ENCODE measurements at places on chromosomes 3 and 15. TPM values are rescaled to one million over a fixed set of nuclear protein-coding genes. Genes with fewer than 3 reads are reported as not detected.

The DYNLT2B gene
- total RNA-seq: 6.6 TPM

The LIPC gene
- total RNA-seq: 1.0 TPM

The TLR9 gene
- total RNA-seq: 0.50 TPM

The NEK10 gene
- 0.34 TPM for total RNA-seq

The C3orf85 gene
- total RNA-seq: not detected

The MYL3 gene
- total RNA-seq: not detected

The WDR76 gene
- total RNA-seq: 81.5 TPM

The EPHB1 gene
- total RNA-seq: not detected

The CFAP100 gene
- not detected for total RNA-seq

The SLC22A14 gene
- not detected for total RNA-seq

The POPDC2 gene
- total RNA-seq: 2.6 TPM

The STRIT1 gene
- not detected for total RNA-seq

The NUDT16 gene
- total RNA-seq: 8.4 TPM

The DOCK3 gene
- total RNA-seq: 2.5 TPM

The ERICH6 gene
- not detected for total RNA-seq

All from activated CD8-positive, alpha-beta memory T cell treated with anti-CD3 and anti-CD28 coated beads for 36 hours (primary cell).